BJ (cell line): ENCODE measurements at places on chromosomes 3 and 15.

GRCh38 chr3:176523114-176523513, 674.2 kb downstream of the TBL1XR1 start:
- no peak for DNase-seq

GRCh38 chr15:74396445-74397238, 29.2 kb upstream of the CYP11A1 start:
- DNase-seq, result no peak

GRCh38 chr15:74783072-74783807, 1.4 kb downstream of the CSK start:
- DNase-seq, result no peak

DNA sequence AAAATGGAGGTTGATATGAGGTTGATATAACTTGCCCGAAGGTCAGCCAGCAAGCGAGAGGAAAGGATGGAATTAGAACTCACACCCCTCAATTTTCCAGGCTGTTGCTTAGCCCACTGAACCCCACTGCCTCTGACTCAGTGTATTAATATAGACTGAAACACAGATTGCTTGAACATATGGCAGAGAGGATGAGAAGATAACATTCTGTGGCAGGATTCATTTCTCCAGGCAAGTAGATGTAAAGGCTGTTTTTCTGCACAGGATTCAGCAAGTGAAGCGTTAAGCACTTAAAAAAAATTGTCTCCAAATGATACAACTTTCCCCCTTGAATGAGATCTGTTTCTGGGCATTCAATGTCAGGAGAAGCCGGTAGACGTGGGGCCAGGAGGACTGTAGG, 335.2 kb downstream of the GAP43 start:
- no peak for DNase-seq

DNA sequence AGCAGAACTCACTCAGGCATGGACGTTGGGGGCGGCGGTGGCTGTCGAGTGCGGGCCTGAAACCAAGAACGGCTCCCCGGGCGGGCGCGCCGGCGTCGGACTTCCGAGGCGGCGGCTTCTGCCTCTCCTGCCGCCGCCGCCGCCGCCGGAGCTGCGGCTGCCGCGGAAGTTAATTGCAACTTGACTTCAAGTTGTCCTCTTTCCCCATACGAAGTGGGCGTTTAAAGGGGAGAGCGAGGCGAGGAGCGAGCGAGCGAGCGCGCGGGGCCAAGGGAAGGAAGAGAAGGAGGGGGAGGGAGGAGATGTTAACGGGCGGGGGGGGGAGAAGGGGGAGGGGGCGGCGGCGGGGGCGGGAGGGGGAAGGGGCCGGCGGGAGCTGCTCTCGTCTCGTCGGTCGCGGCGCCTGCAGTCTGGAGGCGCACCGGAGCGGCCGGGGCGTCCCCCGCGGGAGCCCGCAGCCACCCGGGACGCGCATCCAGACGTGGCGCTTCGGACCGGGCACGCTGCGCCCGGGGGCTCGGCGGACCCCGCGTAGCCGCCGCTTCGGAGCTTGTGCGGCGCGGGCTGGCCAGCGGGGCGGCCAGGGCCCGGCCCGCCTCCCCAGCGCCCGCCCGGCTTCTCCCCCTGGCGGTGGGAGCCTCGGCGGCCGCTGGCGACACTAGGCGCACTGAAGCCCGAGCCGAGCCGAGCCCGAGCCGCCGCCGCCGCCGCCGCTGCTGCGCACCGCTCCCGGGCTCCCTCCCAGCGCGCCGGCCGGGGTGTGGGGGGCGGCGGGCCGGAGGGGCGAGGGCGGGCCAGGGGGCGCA, 19.7 kb upstream of the SATB1 start:
- no peak for DNase-seq
